PC-9 (cell line): ENCODE measurements at places on chromosomes 12 and 14.

- no peaks in the 10 kb centered on the region for H3K27me3 ChIP-seq
- no peak for DNase-seq
- no peaks in the 10 kb centered on the region for H3K36me3 ChIP-seq
- H3K4me3 ChIP-seq: no peak overlapping the region
These were observed 77.9 kb downstream of the TMEM30B start for GRCh38 chr14:61203081-61203753.

DNA sequence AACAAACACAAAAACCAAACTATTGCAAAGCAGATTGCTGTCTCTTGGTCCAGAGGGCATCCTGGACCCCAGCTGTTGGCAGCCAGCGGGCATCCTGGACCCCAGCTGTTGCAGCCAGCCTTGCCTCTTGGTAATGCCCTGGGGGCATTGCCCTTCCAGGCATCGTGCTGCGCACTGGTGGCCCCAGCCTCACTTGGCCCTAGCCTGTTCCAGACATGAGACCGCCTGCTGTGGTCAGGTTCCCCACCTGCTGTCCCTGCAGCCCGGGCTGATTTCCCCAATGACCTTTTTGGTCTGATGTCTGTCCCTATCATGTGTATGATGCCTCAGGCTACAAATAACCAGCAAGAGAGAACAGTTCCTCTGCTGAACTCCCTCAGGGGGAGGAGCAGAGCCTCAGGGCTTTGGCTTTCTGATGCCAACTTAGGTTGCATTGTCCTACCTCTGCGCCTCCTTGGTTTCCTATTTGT is 20.8 kb downstream of the MLXIP start:
- H3K36me3 ChIP-seq: no peaks in the 10 kb centered on the region
- H3K4me1 ChIP-seq: peaks cover 38% of the 10 kb centered on the region
- DNase-seq: no peak
- no peak overlapping the region for H3K4me3 ChIP-seq

- H3K27me3 ChIP-seq: no peaks in the 10 kb centered on the region
- peaks cover 39% of the 10 kb centered on the region for H3K36me3 ChIP-seq
- peaks cover 74% of the 10 kb centered on the region for H3K4me1 ChIP-seq
- peak overlapping the region; percentile 89 for H3K27ac ChIP-seq
These were observed 13.0 kb upstream of the SNAPC1 start for GRCh38 chr14:61749264-61749663.

DNA sequence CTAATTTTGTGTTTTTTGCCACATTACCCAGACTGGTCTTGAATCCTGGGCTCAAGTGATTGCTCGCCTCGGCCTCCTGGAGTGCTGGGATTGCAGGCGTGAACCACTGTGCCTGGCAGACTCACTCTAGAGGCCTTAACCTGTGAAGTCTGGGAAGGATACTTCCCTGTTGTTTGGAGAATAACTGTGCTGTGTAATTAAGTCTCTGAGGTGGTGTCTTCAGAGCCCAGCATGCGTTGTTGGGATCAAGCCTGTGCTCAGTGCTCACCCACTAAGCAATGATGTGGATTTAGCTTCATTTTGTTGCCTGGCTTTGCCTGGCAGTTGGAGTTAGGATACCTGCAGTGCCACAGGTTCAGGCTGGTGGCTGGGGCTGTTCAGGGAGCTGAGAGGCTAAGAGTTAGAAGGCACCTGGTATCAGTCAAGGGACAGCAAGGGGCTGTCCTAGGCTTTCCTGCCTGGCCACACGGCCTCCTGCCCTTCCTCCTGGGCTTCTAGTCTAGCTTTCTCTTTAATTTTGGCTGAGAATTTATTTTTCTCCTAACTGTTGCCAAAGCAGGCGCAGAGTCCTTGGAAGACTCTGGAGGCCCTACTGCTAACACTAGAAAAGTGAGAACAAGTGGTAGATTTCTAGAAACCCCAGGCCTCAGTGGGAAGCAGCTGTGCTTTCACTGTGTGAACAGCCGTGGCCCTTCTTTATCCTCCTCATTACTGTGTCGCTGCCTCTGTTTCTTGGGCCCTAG is 38.5 kb downstream of the EP400 start:
- DNase-seq: no peak
- H3K27ac ChIP-seq: no peak overlapping the region
- no peaks in the 10 kb centered on the region for H3K4me1 ChIP-seq

DNA sequence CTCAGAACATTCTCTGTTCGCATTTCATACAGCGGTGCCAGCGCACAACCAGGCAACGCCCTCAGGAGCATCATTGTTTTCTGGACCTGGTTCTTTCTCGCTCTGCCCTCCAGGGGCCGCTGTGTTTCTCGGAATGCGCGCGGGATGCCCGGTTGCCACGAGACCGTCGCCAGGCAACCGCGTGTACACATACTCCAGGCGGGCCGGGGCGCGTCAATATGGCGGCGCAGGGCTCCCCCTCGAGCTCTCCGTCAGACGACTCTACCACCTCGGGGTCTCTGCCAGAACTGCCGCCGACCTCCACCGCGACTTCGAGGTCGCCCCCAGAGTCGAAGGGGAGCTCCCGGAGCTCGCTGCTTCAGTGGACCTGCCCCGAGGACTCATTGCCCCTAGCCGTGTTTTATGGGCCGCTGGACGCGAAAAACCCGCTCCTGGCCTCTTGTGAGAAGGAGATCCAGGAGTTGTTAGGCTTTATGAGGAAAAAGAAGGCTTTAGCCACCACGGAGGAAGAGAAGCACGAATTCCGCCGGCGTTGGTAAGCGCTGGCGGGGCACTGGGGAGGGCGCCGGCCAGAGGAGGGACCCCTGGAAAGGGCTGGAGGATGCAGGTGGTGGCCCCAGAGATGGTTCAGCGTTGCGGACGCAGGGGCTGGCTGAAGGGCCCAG is at the start of gene CFAP54:
CFAP54 (plus strand) TSS at position 186 of the 665 bp plus-strand sequence; CDS start at position 219, 33 bp downstream.
- peak; percentile 95 for DNase-seq
- H3K36me3 ChIP-seq: no peaks in the 10 kb centered on the region
- no peaks in the 10 kb centered on the region for H3K27me3 ChIP-seq
- H3K27ac ChIP-seq: peak within 1 kb of the TSS; percentile 87
- H3K4me1 ChIP-seq: peaks cover 48% of the 10 kb centered on the region
